Stimulated activated CD4-positive, alpha-beta T cell treated with anti-CD3 and anti-CD28 coated beads, Interleukin-1b, Interleukin-23, amount 100 ng/mL, for 24 hours (primary cell): ENCODE measurements at places on chromosomes 5 and 9.

DNA sequence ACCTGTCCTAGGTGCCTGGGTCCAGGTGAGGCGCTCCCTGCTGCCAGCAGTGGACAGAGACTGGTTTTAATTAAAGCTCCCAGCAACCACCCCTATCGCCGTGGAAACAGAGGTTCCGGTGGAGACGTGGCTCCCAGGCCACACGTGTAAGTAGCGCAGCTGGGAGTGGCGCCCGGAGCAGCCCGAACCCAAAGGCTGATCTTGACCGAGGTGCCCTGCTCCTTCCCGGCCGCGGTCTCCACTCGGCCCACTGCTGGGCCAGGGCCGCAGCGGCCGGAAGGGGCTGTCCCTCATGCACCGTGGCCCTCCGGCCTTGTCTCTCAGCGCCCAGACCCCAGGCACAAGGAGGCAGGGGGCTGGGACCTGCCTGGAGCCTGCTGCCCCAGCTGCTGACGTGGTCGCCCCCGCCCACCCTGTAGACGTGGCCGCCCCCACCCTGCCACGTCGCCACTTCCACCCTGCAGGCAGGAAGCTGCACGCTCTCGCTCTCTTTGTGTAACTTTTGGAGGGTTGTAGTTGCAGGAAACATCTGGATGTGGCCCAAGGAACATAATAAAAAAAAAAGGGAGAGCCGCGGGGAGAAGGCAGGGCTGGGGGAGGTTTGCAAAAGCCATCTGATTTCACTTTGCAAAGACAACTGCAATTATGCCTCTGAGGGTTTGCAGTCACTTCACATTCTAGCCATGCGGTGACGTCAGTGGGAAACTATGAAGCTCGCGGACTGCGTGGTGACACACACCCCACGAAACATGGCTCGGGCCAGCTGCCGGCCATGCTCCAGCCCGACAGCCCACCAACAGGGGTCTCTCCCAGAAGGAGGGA is 129.9 kb downstream of the RXRA start:
- DNase-seq: peak; percentile 61

DNA sequence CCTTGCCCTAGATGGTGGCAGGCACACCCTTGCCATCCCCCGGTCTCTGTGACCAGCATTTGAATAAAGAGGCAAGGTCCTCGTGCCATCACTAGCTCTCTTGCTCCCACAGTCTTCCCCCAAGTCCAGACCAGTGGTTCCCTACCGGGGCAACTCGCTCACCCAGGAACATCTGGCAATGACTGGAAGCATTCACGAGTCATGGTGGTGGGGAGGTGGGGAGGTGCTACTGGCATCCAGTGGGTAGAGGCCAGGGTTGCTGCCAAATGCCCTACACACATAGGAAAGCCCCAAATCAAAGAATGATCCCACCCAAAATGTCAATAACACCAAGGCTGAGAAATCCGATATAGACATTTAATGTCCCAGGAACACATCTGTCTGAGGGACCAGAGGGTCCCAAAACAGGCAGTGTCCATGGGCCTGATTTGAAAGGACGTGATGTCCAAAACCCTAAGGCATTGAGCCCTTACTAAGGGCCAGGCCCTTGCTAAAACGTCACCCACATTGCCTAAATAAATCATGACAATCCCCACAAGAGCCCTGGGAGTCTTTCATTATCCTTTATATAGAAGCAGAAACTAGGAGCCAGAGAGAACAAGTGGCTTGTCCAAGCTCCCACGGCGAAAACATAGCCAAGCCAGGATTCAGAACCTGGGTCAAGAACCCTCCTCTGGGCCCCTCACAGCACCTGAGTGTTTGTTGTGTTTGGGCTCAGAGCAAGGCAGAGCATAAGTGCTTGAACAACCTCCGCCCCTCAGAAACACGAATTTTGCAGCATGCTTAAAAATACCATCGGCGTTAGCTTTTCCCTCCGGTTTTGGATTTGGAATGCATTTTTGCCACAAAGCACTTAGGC is 119.3 kb upstream of the WWC1 start:
- DNase-seq: no peak

GRCh38 chr5:174834081-174834480 is 109.7 kb downstream of the MSX2 start:
- DNase-seq: no peak

- no peak for DNase-seq
Measured at GRCh38 chr9:85453850-85454249, 287.9 kb downstream of the AGTPBP1 start.

GRCh38 chr9:129275626-129276247 is 97.7 kb upstream of the IER5L start:
- no peak for DNase-seq

DNA sequence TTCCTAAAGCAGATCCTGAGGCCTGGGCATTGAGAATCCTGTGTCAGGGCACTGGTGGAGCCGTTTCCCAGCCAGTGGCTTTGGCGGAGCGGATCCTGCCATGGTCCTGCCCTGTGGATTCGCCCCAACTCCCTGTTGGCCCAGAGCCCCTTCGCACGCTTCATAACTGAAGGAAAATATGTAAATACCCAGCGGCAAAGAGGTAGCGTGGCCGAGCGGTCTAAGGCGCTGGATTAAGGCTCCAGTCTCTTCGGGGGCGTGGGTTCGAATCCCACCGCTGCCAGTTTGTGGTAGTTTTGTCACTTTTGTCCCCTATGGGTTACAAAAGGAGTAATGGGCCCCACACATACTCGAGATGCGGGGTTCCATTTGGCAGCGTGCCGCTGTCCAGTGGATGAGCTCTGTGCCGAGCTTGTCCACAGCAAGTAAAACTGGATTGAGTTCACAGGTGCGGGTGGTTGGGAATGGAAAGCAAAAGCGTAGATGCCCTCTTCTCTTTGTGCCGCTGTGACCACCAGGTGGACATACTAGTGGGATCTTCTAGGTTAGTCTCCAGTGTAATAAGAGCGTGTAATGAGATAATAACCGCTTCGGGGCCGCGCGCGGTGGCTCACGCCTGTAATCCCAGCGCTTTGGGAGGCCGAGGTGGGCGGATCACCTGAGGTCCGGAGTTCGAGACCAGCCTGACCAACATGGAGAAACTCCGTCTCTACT is 17.3 kb downstream of the TRIM7 start:
- DNase-seq: peak; percentile 65

- no peak for DNase-seq
Measured at GRCh38 chr5:39459071-39459470, 34.3 kb upstream of the DAB2 start.

DNA sequence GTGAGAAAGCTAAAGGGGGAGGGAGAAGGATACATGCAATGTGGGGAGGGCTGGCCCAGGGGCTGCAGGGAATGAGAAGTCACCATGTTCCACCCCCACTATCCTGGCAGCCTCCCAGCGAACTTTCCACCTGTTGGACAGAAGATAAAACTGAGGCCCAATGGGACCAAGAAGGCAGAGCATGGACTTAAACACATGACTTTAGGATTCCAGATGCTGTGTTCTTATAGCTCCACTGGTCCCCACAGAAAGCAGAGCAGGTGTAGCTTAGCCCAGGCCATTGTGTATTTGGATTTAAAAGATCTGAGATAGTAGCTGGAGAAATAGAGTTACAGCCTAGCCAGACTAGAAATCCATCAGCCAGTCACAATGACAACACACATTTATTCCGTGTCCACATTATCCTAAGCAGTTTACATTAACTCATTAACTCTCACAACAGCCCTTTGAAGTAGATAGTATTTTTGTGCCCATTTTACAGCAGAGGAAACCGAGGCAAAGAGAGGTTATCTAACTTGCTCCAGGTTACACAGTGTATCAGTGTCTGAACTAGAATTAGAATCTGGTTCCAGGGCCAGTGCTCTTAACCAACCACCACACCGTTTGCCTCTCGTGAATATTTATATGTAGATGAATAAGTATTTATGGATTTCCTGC is 121.0 kb downstream of the RGS3 start:
- DNase-seq: no peak

GRCh38 chr5:122101636-122102285 is 23.7 kb upstream of the LOX start:
- DNase-seq: no peak

DNA sequence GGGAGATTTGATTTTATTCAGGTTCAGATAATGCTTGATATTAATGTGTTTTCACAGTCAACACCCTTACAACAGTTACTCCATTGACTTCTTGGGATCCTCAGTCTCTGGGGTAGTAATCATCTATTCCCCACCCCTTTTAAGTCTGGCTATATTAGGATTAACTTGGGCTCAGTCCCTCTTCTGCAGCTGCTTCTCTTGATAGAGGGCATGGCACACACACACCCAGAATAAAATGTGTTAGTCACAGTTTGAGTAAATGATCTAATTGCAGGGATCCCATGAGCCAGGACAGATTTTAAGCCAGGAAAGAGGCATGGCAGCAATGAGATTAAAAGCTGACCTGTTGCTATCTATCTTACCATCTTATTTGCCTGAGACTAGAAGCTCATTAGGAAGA is 53.7 kb upstream of the VLDLR start:
- no peak for DNase-seq

GRCh38 chr5:124908581-124909451 is 162.4 kb upstream of the ZNF608 start:
- no peak for DNase-seq

- no peak for DNase-seq
Measured at GRCh38 chr9:76591256-76591950, 132.4 kb downstream of the GCNT1 start.

DNA sequence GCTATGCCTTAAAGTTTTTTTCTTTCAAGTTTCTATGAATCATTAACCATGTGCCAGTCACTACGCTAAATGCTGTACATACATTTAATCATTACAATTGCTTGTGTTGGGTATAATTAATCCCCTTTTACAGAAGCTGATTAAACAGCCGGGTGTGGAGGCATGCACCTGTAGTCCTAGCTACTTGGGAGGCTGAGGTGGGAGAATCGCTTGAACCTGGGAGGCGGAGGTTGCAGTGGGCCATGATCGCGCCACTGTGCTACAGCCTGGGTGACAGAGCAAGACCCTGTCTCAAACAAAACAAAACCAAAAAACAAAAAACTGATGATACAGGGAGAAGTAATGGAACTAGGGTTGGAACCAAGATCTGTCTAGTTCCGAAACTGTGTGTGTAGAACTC is 1.2 kb upstream of the UBE2R2 start:
- DNase-seq: no peak

GRCh38 chr5:179311581-179311980 is 33.7 kb downstream of the ADAMTS2 start:
- DNase-seq: no peak

DNA sequence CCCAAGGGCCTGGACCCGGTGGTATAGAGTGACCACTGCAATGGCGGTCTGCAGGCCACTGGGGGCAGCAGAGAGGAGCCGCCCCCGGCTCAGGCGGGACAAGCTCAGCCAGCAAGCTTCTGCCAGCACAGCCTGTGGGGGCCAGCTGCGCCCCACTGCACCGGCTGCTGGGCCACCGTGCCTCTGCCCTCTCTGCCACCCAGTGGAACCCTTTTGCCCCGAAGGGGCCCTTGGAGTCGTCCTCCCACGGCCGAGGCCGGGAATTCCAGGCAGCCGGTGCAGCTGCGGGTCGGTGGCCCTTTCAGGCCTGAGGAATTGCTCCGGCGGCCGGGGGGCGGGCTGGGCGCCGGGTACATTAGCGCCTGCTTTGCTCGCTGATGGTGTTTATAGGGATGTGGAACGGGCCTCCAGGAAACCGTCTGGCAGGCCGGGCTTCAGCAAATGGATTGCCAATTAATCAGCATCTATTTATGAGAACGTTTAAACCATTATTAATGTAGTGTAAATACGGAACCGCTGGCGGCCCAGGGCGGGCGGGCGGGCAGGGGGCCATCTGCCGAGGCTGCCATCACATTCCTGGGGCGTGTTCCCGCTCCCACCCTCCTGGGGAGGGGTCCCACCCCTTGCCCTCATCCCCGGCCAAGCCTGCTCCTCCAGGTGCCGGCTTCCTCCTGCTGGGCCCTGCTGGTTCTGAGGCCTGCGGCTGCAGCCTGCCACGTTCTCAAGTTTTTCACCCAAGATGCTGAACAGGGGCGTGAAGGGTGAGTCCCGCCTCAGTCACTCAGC is 127.4 kb downstream of the BARX1 start:
- no peak for DNase-seq

GRCh38 chr5:134525683-134526482 is 413 bp downstream of the JADE2 start:
- DNase-seq: no peak

DNA sequence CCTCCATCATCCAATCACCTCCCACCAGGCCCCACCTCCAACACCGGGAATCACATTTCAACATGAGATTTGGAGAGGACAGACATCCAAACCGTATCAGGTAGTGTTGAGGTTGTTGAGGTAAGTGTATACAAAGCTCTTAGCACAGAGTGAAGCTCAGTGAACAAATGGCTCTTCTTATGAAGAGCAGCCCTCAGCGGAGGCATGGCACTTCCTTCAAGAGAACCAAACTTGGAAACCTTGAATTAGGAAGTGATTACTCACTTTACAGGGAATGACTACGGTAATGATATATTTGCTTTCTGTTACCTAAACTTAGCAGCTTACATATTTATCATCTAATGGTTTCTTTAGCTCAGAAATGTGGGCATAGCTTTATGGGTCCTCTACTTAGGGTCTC is 92.8 kb downstream of the IQGAP2 start:
- no peak for DNase-seq

DNA sequence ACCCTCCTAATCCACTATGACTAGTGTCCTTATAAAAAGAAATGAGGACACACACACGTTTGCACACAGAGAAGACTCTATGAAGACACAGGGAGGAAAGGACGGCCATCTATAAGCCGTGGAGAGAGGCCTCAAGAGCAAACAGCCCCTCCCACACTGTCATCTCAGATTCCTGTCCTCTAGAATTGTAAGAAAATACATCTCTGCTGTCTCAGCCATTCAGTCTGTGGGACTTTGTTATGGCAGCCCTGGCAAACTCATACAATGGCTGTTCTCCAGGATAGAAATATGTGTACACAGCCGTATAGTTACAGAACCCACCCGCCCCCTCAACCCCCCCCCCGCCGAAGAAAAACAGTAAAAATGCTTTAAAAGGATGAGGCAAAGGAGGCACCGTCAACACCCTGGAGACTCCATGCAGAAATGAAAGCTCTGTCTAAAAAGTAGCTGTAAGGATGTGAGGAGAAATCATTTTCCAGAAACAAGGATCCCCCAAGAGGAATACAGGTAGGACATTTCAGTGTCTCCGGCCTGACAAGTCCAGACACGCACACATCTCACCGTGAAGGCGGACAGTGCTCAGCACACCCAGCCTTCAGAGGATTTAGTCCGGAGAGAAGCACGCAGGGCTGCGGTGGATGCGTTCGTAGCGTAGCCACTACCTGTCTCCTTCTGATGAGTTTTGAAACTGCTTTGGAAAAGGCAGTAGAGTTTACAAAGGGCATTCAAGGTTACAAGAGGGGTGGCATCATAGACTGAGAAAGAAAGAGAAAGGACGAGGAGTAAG is 110.8 kb upstream of the ERCC6L2 start:
- DNase-seq: no peak

DNA sequence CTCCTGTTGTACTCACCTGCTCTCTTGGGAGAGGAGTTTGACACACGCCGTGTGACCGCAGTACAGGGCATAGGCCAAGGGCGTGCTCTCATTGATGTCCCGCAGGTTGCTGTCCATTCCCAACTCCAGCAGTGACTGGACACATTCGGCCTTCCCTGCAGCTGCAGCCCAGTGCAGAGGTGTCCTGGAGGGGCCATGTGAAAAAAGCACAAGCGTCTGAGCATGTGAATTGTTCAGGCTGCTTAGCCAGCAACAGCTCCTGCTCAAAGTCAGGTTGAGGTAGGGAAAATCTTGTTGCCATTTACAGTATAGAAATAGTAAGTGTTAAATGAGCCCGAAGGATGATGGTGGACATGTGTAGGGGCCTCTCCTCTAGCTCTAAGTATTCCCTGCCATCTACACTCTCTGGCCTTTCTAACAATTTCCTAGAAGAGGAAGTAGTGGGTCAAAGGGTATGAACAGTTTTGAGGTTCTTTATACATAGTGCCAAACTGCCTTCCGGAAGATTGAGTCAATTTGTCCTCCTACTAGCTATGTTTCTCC is 116.5 kb downstream of the ANKRD55 start:
- no peak for DNase-seq

- no peak for DNase-seq
Measured at GRCh38 chr9:72527801-72528195, 6.4 kb downstream of the TMC1 start.
